MG63 (cell line): ENCODE measurements at places on chromosomes 4 and X. TPM values are rescaled to one million over a fixed set of nuclear protein-coding genes. Genes with fewer than 3 reads are reported as not detected.

Gene C4orf50
- total RNA-seq = not detected in 2 replicates

Gene GRIA3
- total RNA-seq = not detected in 2 replicates

GRCh38 chr4:54017974-54018373 lies 46.4 kb downstream of the CHIC2 start:
- no peak for DNase-seq

Gene VSIG4
- total RNA-seq = not detected in 2 replicates

Gene CXCL11
- total RNA-seq = 0.66 and 1.3 TPM in 2 replicates
